H1 (cell line): ENCODE measurements at places on chromosomes 12 and 14. TPM values are rescaled to one million over a fixed set of nuclear protein-coding genes. Genes with fewer than 3 reads are reported as not detected.

The TMEM117 gene
- total RNA-seq, result 1.4 TPM in 2 replicates

The GPRC5D gene
- total RNA-seq, result not detected in 2 replicates

The RABGGTA gene
- total RNA-seq, result 16.0 and 16.9 TPM in 2 replicates

The KCNMB4 gene
- 12.7 and 16.0 TPM in 2 replicates for total RNA-seq

The KRT4 gene
- not detected in 2 replicates for total RNA-seq

The PRICKLE1 gene
- 22.4 and 26.1 TPM in 2 replicates for total RNA-seq

The PPP1R3E gene
- 3.7 and 4.4 TPM in 2 replicates for total RNA-seq

The SERPINA12 gene
- not detected in 2 replicates for total RNA-seq

The MYBPC1 gene
- not detected in 2 replicates for total RNA-seq

The RCOR1 gene
- total RNA-seq, result 23.1 and 26.3 TPM in 2 replicates
